ENCODE measurements at places on chromosomes 7 and 10.
A peak's percentile ranks its signal among the peaks of the same experiment; 100 is the strongest.

DNA sequence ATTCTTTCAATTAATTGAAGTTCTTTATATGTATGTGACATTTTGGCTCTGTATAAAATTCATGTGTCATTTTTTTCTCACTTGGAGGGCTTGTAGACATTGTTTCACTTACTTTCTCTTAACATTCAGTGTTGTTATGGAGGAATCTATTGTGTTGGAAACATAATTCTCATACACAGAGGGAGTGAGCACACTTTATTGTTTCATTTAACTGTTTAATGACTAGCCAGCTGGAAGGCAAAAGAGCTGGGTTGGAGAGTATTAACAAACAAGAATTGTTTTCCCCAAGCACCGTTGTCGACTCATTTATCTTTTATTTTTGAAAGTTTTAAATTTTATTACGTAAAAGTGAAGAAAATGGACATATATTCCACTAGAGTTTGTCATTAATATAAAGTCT is 98.8 kb downstream of the PTPN20 start:
- DNase-seq, result no peak

- DNase-seq, result no peak
Observed at GRCh38 chr10:62728479-62728878, 76.0 kb upstream of the ADO start.

DNA sequence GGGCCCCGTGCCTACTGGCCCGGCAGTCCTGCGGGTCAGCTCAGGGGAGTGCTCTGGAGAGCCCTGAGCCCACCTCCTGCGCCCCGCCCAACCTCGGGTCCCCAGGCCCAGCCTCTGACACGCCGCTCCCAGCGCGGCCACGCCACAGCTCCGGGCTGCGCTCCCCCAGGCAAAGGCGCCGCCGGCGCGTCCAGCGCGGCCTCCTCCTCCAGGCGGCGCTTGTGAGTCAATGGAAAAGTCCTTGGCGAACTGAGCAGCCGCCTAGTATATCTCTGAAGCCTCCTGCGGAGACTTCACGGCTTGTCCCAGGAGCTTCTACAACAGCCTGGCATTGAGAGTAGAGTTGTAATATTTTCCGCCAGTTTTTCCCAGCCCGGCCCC is 29.5 kb upstream of the BMS1 start:
- peak; percentile 79 for DNase-seq

DNA sequence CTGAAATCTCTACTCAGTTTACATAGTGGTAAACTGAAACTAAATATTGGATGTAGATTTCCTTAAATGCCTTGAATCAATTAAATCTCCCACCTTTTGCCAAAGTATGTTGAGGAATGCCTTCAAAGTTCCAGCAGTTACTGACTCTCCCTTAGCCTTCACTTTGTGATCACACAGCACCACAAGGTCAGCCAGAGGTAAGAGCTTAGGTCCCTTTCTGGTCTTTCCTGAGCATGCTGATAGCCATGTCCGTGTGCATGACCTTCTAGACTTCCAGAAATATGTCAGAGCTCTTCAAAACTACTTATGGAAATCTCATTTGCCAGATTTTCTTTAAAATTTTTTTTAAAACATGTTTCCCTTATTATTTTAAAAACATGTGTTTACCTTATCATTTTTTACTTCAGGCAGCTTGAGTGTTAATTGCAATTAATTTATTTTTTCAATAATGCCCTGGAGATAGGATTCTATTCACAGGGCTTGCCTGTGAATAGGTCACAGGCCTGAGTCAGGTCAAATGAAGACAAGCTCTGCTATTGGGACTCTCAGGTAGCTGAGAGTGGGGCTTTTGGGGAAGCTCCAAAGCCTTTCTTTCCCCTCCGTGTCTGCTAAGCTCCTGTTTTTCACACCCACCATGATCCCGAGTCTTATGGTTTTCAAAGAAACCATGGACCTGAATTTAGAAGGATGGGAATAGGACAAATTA is 220.5 kb downstream of the CXCL12 start:
- DNase-seq, result no peak

DNA sequence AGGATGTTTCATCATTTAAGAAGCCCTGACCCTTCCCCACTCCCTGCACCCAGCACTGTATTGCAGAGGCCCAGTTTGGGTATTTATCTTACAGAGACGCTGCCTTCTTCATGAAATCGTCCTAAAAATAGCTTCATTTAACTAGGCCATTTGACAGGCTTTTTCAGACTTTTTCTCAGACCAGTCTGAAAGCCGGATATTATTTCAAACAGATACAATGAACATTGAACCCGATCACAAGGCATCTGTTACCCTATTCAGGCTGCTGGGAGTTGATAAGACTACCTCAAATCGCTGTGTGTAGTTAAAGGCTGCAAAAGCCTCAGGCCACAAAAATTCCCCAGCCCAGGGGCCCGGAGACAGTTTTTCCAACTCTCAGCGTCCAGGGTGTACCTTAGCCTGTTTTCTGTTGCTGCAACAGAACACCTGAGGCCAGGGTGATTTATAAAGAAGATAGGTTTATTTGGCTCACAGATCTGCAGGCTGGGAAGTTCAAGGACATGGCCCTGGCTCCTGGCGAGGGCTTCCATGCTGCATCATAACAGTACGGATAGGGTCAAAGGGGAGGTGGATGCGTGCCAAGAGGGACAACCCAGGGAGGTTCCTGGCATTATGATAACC is 130.7 kb upstream of the SH2B2 start:
- peak; percentile 84 for DNase-seq

- no peak for DNase-seq
Observed at GRCh38 chr10:88039496-88040200, 176.2 kb downstream of the PTEN start.

DNA sequence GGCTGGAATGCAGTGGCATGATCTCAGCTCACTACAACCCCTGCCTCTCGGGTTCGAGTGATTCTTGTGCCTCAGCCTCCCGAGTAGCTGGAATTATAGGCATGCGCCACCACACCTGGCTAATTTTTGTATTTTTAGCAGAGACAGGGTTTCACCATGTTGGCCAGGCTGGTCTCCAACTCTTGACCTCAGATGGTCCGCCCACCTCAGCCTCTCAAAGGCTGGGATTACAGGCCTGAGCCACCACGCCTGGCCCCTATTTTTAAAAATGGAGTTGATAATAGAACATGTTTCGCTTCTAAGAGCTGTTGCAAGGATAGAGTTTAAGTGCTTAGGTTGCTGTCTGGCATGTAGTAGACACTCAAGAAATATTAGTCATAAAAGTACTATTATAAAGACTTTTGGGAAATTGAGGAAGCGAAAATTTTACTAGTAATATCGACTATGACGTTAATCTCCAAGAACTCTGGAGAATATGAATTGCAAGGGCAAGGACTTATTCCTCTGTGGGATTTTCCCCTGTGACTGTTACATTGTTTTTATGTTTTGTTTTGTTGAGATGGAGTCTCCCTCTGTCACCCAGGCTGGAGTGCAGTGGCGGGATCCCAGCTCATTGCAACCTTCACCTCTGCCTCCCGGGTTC is 7.9 kb downstream of the GTF2I start:
- no peak for DNase-seq

Data from hematopoietic multipotent progenitor cell treated with erythropoietin and hydrocortisone succinate and interleukin-3 and kit ligand, for 8 days (in vitro differentiated cells).